ENCODE measurements at places on chromosomes 1 and 21.

- H3K4me3 ChIP-seq, result no peak overlapping the region
- H3K27ac ChIP-seq, result no peak overlapping the region
- H3K36me3 ChIP-seq, result no peaks in the 10 kb centered on the region
- H3K27me3 ChIP-seq, result no peaks in the 10 kb centered on the region
- DNase-seq, result no peak
Observed at GRCh38 chr1:107975851-107976250, 10.9 kb upstream of the VAV3 start.

GRCh38 chr1:156463874-156464273 lies 36.7 kb downstream of the MEF2D start:
- H3K27ac ChIP-seq, result peak overlapping the region; percentile 51
- peaks cover 15% of the 10 kb centered on the region for H3K36me3 ChIP-seq
- peaks cover 38% of the 10 kb centered on the region for H3K4me1 ChIP-seq
- no peak overlapping the region for H3K4me3 ChIP-seq
- H3K27me3 ChIP-seq, result no peaks in the 10 kb centered on the region
- no peak for DNase-seq

- H3K27me3 ChIP-seq, result no peaks in the 10 kb centered on the region
- peak overlapping the region; percentile 91 for H3K27ac ChIP-seq
- no peak for DNase-seq
- H3K4me1 ChIP-seq, result peaks cover 78% of the 10 kb centered on the region
- peak overlapping the region; percentile 86 for H3K4me3 ChIP-seq
Observed at GRCh38 chr1:201741763-201742342, 87.1 kb upstream of the IPO9 start.

GRCh38 chr1:170544624-170545023 lies 12.7 kb downstream of the GORAB start:
- DNase-seq, result no peak
- H3K4me3 ChIP-seq, result no peak overlapping the region
- H3K27ac ChIP-seq, result no peak overlapping the region
- H3K27me3 ChIP-seq, result no peaks in the 10 kb centered on the region
- H3K36me3 ChIP-seq, result peaks cover 23% of the 10 kb centered on the region

GRCh38 chr1:75010547-75010946 lies 123.6 kb upstream of the LHX8 start:
- no peak overlapping the region for H3K27ac ChIP-seq
- H3K4me1 ChIP-seq, result no peaks in the 10 kb centered on the region

- no peaks in the 10 kb centered on the region for H3K36me3 ChIP-seq
- DNase-seq, result no peak
- no peaks in the 10 kb centered on the region for H3K4me1 ChIP-seq
- H3K27ac ChIP-seq, result peak overlapping the region; percentile 62
Observed at GRCh38 chr1:44721485-44722361, 9.2 kb downstream of the RNU5D-1 start.

DNA sequence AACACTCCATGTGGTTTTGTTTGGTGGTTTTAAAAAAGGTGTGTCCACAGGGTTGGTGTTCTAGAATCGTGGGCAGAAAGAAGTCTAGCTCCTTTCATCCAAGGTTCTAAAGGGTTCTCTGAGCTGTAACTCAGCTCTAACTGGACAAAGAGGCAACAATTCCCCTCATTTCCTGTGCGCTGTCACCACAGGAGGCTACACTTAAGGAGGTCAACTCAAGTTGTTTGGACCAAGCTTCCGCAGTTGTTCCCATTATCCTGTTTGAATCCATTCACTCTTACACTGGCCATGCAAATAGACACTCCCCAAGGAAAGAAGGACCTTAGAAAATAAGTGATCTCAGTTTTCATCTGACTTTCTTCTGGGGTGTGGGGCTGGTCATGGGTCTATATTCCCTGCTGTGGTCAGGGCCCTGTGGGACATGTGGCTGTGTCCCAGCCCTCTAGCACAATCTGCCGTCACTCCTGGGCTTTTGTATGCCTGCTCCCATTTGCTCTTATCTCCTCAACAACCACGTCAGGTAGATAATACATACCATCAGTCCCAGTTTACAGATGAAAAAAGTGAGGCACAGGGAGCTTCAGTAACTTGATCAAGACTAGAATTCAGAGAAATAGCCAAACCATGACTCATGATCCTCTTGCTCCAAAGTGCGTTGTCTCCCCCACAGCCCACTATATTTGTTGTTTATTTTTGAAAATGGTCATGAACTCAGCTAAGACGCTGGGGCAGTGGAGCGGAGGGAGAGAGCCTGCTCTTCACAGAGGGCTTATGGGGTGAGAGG lies 103.6 kb downstream of the RHOU start:
- no peaks in the 10 kb centered on the region for H3K36me3 ChIP-seq
- no peak overlapping the region for H3K4me3 ChIP-seq
- H3K4me1 ChIP-seq, result peaks cover 33% of the 10 kb centered on the region

GRCh38 chr21:45859762-45860357 lies 121.7 kb upstream of the COL6A1 start:
- no peak overlapping the region for H3K4me3 ChIP-seq
- H3K27ac ChIP-seq, result no peak overlapping the region
- DNase-seq, result no peak
- peaks cover 6% of the 10 kb centered on the region for H3K4me1 ChIP-seq

- no peak overlapping the region for H3K4me3 ChIP-seq
- H3K4me1 ChIP-seq, result no peaks in the 10 kb centered on the region
- no peak for DNase-seq
- no peaks in the 10 kb centered on the region for H3K27me3 ChIP-seq
- peaks cover 6% of the 10 kb centered on the region for H3K36me3 ChIP-seq
- no peak overlapping the region for H3K27ac ChIP-seq
Observed at GRCh38 chr1:237832858-237833257, 57.9 kb downstream of the ZP4 start.

GRCh38 chr1:165116171-165116570 lies 240.3 kb downstream of the LMX1A start:
- no peaks in the 10 kb centered on the region for H3K36me3 ChIP-seq
- H3K4me3 ChIP-seq, result no peak overlapping the region
- no peak for DNase-seq

DNA sequence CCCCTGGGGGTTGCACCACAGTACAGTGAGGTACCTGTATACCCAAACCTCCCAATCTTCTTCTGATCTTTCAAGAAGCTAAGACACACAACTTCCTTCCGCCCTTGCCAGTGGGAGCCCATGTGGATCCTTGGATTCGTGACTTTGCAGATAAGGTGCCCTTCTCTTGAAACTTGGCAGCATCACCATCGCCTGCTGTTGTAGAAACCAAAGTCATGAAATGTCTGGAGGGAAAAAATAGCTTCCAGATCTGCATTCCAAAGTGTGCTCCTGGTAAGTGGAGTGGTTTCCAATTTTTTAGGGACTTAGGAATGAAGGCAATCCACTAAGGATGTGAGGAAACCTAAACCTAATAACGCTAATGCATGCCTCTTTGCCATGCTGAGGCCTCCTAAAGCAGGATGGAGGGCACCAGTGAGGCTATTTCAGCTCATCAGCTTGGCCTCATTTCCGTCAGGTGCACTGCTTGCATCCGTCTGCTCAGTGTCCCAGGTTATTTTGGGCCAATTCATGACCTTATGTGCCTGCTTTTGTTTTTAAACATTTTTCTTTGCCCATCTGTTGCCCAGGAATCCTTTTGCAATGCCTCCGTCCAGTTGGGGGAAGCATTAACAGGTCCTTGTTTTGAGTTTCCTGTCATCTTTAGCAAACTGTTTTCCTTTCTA lies 8.2 kb upstream of the EFHD2 start:
- H3K4me3 ChIP-seq, result no peak overlapping the region
- DNase-seq, result no peak
- peaks cover 9% of the 10 kb centered on the region for H3K4me1 ChIP-seq

- DNase-seq, result no peak
- H3K4me1 ChIP-seq, result peaks cover 6% of the 10 kb centered on the region
- H3K4me3 ChIP-seq, result no peak overlapping the region
Observed at GRCh38 chr1:14896381-14897079, 257.0 kb upstream of the TMEM51 start.

GRCh38 chr1:208054911-208055379 lies 144.0 kb upstream of the CD34 start:
- no peak overlapping the region for H3K27ac ChIP-seq
- no peaks in the 10 kb centered on the region for H3K27me3 ChIP-seq
- H3K4me1 ChIP-seq, result no peaks in the 10 kb centered on the region
- H3K4me3 ChIP-seq, result no peak overlapping the region

DNA sequence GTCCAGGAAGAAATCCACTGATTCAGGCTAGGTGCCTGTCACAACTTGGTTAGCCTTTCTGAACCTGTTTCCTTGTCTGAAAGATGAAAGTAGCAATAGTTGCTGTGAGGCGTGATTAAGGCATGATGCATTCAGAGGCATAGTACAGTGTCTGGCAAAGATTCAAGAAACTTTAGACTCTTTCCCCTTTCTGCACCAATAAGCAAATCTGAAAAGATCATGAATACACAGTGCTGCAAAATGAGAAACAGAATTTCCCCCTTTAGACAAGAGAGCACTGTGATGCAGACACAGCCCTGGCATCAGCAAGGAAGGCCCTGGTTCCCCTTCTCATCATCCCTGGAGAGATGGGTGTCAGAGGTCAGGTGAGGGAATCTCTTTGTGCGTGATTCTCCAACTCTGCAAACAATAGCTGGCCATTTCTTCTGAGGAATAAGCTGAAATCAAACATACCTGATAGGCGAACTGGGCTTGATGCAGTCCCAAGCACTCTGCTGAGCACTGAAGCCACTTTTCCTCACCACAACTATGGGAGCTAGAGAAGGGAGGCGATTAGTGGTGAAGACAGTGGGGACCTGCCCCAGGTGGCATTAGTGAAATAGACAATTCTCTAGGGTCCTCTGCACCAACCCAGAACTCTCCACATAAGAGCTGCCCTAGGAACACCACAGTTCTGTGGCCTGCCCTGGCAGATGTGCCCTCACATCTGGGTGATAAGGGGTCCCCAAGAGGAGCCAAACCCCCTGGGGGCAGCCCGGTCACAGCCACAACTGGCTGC lies 41.7 kb downstream of the ITPKB start:
- no peaks in the 10 kb centered on the region for H3K27me3 ChIP-seq
- H3K27ac ChIP-seq, result no peak overlapping the region
- DNase-seq, result no peak

DNA sequence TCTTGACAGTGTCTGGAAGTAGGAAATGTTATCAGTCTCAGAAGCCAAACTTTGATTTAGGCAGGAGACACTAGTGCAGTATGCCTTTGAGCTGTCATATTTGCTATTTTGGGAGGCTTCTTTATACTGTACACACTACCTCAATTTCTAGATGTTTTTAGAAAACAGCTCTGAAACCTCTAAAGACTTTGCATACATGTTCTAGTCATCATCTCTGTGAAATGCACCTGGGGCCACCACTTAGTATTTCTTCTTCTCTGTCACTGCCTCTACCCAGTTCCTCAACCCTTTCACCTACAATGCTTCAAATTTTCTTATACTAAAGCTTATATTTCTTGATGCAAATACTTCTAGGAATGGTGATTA lies 29.1 kb upstream of the PLA2G4A start:
- H3K4me3 ChIP-seq, result no peak overlapping the region
- no peaks in the 10 kb centered on the region for H3K4me1 ChIP-seq
- DNase-seq, result no peak
- H3K36me3 ChIP-seq, result no peaks in the 10 kb centered on the region

DNA sequence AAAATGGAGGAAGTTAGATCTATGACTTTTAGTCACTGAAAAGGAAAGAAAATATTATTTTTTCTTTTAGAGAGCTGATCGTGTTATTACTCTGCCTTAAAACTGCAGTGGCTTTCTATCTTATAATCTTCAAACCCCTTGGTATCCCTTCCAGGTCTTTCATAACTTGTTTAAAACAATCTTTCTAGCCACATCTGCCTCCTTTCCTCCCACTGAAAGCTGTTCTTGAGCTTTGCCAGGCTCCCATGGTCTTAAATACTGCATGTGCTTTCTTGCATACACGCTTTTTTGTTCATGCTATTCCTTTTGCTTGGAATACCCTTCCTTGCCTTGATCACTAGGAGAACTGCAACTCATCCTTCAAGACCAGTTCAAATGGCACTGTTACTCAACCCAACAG lies 65.9 kb upstream of the GADD45A start:
- DNase-seq, result no peak
- peaks cover 5% of the 10 kb centered on the region for H3K4me1 ChIP-seq
- H3K4me3 ChIP-seq, result peak overlapping the region; percentile 56
- H3K27me3 ChIP-seq, result no peaks in the 10 kb centered on the region

DNA sequence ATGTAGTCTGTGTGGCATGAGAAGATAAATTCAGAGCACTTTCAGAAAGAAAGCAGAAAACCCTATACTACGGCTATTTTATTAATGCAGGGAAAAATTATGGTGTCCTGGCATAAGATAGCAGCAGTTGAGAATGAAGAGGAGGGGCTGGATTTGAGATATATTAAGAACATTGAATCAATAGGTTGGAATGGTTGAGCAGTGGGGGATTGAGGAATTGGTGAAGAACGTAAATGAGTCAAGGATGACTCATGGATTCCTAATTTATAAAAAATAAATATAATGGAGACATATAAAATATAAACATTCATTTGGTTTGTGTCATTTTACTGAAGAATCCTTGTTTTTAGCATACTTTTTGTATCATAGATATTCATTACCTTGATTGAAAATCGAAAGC lies 234.3 kb upstream of the ADAMTS5 start:
- H3K4me3 ChIP-seq, result no peak overlapping the region
- H3K36me3 ChIP-seq, result no peaks in the 10 kb centered on the region
- no peaks in the 10 kb centered on the region for H3K4me1 ChIP-seq

DNA sequence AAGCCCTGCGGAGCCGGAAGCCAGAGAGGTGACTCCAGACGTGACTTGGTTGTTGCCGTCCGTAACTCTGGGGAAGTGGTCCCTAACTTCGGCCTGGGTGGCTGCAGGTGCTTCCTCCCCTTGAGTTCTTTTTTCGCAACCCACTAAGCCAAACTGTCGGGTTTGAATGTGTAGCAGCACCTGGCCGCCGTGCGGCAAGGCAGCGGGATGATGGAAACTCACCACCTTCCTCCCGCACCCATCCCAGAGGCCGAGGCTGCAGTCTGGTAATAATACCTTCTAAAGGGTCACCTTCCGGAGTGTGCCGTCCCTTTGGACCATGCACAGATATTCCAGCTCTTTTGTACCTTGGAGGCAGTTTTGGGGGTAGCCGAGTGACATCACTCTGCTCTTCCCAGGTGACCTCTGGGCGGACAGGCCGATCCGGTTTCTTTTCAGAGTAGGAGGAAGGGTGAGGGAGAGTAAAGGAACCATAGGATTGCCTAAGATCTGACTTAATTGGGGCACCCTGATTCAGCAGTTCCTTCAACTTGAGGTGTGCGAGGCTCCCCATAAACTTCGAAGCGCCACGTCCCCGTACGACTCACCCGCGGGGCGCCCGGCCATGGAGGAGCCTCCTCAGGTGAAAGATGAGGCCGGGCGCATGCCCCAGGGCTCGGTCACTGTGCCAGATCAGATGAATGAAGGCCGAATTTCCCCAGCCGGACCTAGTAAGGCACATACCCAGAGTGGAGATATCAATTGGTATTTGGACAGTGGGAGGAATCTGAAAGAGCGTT lies 1.0 kb downstream of the KCNK1 start:
- no peaks in the 10 kb centered on the region for H3K27me3 ChIP-seq
- no peaks in the 10 kb centered on the region for H3K36me3 ChIP-seq
- no peak for DNase-seq
- peak overlapping the region; percentile 80 for H3K4me3 ChIP-seq

DNA sequence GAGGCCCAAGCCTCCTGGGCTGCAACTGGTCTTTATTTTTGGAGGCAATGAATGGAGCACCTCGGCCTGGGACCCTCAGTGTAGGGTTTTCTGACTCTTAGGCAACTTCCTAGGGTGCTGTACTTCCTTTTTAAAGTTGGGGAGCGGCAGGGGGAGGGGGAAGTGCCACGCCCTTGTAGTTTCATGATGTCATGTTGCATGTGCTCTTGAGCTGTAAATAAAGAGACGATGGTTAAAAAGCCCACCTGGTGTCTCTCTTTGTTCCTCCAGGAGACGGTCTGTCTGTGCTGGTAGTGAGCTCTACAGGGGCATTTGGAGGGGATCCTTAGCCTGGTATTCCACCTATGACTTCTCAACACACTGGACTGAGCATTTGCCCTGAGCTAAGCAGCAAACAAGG lies 10.3 kb upstream of the AGTRAP start:
- no peak overlapping the region for H3K27ac ChIP-seq
- no peak for DNase-seq
- H3K27me3 ChIP-seq, result no peaks in the 10 kb centered on the region
- H3K4me3 ChIP-seq, result no peak overlapping the region
- no peaks in the 10 kb centered on the region for H3K36me3 ChIP-seq
